Suppressor macrophage treated with lipopolysaccharide for 4 hours (primary cell): ENCODE measurements at places on chromosomes 3 and 15.

- no peak for DNase-seq
Observed at GRCh38 chr3:17755836-17756235, 13.4 kb upstream of the TBC1D5 start.

- no peak for DNase-seq
Observed at GRCh38 chr15:66622591-66623022, 56.8 kb upstream of the LCTL start.

- DNase-seq = peak; percentile 38
Observed at GRCh38 chr15:84714821-84715220, 1.1 kb downstream of the SEC11A start.

DNA sequence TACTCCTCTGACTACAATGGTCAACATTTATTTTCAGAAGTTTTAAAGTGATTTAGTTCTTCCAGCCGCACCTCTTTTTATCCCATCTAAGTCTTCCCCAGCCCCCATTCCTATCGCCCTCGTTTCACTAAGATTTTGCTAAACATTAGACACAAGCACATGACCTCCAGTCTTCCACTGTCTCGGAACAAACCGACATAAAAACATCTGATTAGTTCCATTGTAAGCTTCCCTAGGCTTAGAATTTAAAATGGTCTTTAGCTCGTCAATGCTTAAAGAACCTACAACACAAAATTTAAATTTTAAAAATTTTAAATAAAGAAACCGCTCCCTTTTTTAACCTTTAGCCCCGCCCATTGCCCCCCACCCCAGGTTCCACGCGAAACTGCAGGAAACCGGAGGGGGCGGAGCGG lies 284 bp upstream of the TSC22D2 start:
- DNase-seq = no peak

DNA sequence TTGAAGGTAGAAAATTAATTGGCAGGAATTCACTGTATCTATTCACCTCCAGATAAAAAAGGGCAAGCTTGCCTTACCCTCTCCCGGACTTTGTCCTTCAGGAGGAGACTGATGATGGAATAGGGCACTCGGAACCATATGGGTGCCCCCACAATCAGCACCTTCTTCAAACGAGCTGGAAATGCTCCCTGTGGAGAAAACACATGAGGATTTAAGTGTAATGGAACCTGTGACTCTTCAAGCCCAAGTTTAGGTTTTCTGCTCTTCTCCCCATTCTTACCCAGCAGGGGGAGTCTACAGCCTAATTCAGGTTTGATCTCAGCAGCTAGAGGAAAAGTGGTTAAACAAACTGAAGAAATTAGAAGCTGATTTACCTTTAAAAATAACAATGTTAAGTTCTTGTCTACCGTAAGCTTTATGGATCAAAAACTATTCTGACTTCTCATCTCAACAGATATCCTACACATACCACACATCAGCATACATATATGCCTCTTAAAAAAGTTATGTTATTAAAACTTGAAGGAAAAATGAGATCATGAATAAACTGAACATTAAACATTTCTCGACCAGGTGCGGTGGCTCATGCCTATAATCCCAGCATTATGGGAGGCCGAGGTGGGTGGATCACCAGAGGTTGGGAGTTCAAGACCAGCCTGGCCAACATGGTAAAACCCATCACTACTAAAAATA lies 57.5 kb upstream of the SIN3A start:
- peak; percentile 20 for DNase-seq

- no peak for DNase-seq
Observed at GRCh38 chr3:133152056-133152455, 113.9 kb downstream of the TMEM108 start.

DNA sequence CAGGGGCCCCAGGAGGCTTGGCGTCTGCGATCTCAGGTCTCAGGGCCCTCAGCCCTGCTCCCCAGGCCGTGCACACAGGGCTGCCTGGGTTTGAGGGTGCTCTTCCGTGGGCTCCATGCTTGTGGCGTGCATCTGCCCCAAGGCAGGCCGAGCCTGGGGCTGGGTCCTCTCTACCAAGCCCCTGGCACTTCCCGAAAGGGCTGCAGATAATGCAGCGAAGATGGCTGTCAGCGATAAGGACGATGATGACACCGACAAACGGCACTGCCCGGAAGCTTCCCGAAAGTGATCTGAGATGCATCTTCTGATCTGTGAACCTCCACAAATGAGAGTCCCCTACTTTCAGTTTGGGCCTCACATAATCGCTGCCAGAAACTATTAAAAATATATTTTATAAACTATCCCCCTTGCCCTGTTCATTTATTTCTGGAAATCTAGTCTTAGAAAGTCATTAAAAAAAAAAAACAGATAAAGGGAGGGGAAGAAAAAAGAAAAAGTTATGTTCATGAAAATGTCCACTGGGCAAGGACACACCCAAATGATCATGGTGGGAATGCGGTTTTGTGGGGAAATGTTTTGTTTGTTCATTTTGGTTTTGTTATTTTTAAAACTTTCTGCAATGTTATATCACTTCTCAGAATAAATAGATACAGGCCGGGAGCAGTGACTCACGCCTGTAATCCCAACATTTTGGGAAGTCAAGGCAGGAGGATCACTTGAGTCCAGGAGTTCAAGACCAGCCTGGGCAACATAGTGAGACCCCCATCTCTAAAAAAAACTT lies 51.5 kb downstream of the RPN1 start:
- no peak for DNase-seq

DNA sequence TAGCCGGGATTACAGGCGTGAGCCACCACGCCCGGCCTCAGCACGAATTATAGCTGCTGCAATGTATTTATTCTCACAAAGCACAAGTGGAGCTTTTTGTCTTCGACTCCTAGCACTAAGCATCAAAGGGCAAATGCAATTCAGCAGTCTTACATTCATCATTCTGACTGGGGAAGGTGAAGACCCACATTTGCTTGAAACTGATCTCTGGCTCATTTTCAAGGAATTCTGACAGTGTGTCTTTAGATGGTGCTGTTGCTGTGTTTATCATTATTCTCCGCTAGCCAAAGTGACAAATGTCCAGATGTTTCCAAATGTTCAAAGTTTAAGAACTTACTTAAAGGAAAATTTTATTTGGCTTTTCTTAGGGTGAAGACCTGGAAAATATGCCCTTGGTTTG lies 55.9 kb downstream of the SGO1 start:
- DNase-seq = no peak

GRCh38 chr3:72553298-72553697 lies 294.9 kb downstream of the SHQ1 start:
- DNase-seq = no peak

- peak; percentile 41 for DNase-seq
Observed at GRCh38 chr3:112769286-112769978, 77.2 kb downstream of the CD200R1L start.

- DNase-seq = peak; percentile 12
Observed at GRCh38 chr3:119257654-119258410, 17.2 kb upstream of the B4GALT4 start.

GRCh38 chr3:109927161-109927560 lies 589.8 kb upstream of the DPPA4 start:
- DNase-seq = no peak

GRCh38 chr3:72756900-72757299 lies 91.3 kb downstream of the SHQ1 start:
- DNase-seq = peak; percentile 87

DNA sequence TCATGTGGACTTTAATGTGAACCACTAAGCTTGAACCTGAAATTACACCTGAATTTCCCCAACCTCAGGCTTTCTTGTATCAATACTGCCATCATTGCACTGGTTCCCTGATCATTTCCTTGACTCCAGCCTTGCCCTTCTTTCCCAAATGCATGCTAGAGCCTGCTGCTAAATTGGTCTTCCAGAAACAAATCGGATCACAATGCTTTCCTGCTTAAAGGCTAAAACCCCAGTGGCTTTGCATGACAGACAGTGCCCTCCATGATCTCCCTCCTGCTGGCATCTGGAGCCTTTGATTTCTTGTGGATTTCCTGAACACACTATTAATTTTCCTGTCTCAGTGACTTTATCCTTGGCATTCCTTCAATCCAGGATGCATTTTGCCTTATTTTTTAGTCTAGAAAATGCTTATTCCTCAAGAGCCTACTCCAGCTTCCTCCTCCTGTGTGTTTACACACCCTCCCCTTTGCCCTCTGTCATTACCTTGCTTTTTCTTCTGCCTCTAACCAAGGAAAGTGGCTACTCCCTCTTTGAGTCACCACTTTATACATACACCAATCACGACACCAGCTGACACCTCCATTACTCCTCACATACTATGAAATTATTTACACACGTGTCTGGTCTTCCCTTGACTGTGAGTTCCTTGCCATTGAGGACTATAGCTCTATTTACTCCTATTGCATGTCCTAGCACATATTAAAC lies 214.6 kb downstream of the KCNAB1 start:
- DNase-seq = no peak

- DNase-seq = no peak
Observed at GRCh38 chr3:55090291-55090690, 162.4 kb upstream of the LRTM1 start.

- no peak for DNase-seq
Observed at GRCh38 chr3:175149675-175150074, 290.5 kb downstream of the NAALADL2 start.

DNA sequence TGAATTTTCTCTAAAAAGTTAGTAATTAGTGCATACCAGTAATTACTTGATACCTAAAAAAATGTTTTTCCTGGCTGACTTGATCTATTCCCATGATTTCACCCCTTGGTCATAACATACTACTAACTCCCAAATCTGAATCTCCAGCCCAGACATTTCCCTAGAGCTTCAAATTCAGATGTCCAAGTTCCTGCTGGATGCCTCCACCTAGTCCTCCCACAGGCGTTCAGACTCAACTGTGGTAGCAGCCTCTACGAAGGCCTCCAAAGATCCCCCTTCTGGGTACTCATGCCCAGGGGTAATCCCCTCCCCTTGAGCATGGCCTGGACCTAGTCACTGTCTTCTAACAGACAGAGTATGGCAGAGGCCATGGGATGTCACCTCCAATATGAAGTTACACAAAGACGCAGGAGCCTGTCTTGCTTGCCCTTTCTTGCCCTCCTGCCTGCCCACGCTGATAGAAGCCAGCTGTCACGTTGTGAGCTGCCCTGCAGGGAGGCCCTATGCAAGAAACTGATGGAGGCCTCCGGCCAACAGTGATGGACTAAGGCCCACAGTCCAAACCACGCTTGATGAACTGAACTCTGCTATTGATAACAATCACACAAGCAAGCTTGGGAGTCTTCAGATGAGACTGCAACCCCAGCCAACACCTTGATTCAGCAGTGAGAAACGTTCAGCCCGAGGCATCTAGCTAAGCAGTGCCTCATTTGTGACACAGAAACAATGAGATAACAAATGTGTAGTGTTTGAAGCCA lies 8.6 kb upstream of the FBN1 start:
- DNase-seq = no peak

DNA sequence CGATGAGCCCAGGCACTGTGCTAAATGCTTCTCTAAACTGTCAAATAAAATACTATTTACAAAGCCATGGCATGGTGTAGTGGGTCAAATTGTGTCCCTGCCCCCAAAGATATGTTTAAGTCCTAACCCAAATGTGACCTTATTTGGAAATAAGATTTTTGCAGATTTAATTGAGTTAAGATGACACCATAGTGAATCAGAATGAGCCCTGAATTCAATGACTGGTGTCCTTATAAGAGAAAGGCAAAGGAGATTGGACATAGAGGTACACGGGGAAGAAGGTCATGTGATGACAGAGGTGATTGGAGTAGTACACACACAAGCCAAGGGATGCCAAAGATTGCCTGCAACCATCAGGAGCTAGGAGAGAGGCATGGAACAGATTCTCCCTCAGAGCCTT lies 121.6 kb upstream of the VEPH1 start:
- no peak for DNase-seq

DNA sequence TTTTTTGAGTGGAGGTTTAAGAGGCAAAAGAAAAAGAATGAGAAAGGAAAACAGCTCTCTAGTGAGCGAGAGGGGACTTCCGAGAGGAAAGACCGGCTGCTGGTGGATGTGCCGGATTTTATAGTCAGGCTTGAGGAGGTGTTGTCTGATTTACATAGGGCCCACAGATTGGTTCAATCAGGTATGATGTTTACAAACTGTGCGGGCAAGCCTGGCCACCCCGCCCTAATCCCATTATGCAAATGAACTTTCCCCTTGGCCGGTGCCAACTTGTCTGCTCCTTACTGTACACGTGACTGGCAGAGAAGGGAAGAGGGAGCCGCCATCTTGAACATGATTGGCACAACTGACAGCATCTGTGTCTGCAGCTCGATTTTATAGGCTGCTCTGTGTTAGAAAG lies 44.7 kb downstream of the FAM43A start:
- DNase-seq = no peak

DNA sequence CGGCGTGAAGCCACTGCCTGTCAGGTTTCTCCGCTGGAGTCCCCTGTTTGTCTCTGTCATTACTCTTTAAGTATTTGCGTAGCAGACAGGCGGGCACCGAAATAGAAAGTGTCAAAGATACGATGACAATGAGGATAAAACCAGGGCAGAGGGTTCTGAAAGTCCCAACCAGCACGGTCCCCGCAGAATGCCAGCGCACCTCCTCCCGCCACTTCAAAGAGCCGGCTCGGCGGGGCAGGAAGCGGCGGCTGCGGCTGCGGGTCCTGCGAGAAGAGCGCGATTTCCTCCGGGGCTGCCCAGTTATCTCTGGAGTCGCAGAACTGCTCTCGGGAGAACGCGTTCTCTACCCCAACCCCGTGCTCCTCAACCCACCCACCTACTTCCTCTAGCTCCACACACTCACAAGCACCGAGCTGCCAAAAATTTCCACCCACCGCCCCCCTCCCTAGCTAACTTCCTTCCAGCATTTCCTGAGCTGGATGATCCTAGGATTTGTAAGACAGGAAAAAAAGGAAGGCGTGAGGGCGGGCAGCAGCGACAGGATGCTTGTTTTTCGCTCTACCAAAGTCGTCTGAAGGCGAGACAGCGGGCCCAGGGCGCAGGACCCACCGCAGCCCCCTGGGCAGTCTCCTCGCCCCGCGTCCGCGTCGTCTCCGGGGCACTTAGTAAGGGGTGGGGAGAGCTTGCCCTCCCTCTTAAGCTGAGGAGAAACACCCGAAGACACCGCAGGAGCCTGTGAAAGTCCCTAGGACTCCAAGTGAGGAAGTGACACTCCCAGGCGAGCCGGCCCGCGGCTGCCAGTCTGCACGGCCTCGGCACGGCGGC lies at the start of gene ARHGAP31:
TSS of gene ARHGAP31 (plus strand) at position 513 of the 825 bp plus-strand sequence. CDS start 522 bp downstream, outside the sequence.
- peak; percentile 88 for DNase-seq

DNA sequence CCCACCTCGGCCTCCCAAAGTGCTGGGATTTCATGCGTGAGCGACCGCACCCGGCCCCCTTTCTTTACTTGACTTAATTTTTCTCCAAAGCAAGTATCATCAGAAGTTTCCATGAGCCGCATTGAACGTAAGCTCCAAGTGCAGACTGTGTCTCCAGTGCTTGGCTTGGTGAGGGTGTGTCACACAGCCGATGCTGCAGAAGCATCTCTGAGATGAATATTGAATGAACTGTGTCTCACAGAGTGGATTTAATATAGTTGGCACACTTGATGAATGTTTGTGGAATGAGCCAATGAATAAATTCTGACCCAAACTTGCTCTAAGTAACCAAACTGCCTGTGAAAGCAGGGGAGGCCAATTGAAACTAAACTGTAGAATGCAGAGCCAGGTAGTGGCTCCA lies 159.4 kb upstream of the KBTBD8 start:
- DNase-seq = no peak

GRCh38 chr3:69290006-69290405 lies 95.9 kb downstream of the FRMD4B start:
- DNase-seq = no peak

- peak; percentile 42 for DNase-seq
Observed at GRCh38 chr3:126607214-126607908, 47.6 kb downstream of the TXNRD3 start.
